ENCODE measurements at places on chromosomes 2 and 18.
A peak's percentile ranks its signal among the peaks of the same experiment; 100 is the strongest.

- DNase-seq, result no peak
These were observed 119.0 kb upstream of the TMEFF2 start for GRCh38 chr2:192313773-192314172.

DNA sequence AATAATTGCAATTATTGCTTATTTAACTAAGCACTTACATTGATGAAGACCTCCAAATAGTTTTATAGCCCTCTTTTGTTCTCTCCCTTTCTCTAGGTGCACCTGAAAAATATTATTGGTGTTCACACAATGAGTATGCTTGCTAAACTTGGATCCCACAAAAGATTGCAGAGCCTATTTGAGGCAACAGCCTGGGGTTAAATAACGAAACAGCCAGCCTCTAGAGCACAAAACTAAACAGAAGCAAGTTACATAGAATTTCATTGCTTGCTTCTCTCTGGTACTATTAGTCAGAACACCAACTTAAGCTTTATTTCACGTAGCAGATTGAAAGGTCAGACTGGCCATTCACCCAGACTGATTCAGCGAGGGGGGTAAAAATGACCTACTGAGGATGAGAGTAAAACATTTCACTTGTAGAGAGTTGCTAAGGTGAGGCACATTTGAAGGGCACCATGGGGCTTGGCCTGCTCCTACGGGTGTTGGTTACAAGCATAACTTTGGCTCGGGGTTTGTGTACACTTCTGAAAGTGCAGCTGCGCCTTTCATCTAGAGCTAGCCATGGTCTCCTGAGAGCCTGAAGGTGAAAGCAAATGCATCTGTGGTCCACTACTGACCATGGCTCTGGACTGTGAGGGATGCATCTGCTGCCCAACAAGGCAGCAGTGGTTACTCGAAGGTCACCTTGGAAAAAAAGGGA lies 225.1 kb upstream of the LRRTM1 start:
- no peak for DNase-seq

GRCh38 chr2:148742373-148742772 lies 97.8 kb downstream of the EPC2 start:
- DNase-seq, result no peak

- DNase-seq, result no peak
These were observed 161.7 kb downstream of the FHOD3 start for GRCh38 chr18:36459203-36459602.

GRCh38 chr2:217753460-217754200 lies 249.2 kb downstream of the TNS1 start:
- no peak for DNase-seq

DNA sequence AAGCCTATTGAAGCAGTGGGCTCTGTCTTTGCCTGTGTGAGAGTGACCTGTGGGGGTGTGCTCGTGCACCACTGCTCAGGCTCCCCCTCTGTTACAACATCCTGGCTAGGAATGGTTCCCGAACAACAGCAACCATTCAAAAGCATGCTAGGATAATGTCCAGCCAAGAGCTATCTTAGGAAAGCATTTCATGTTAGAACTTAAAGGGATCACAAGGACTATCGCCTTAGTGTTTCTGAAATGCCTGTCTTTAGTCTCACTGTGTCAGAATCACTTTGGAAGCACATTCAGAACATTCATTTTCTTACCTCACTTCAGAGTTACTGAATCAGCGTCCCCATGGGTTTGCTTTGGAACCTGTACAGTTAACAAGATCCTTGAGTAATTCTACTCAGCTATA lies 134.9 kb upstream of the DSEL start:
- DNase-seq, result peak; percentile 26

DNA sequence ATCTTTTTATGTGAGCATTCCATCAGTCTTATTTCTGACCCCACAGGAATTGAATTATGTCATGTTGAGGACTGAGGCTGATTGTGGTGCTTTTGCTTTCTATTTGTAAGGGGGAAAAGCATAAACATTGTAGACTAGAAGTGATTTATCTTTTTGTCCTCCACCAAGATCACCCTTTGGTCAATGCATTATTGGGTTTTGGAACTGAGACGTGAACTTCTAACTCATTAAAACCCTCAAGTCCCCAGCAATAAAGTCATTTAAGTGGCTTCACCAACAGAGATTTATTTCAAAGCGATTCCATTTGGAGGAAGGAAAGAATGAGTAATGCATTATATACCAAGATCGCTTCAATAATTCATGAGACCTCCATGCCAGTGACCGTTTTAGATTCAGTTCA lies 75.5 kb upstream of the TXNDC2 start:
- DNase-seq, result no peak

GRCh38 chr18:26575865-26576217 lies 27.5 kb upstream of the KCTD1 start:
- DNase-seq, result no peak

DNA sequence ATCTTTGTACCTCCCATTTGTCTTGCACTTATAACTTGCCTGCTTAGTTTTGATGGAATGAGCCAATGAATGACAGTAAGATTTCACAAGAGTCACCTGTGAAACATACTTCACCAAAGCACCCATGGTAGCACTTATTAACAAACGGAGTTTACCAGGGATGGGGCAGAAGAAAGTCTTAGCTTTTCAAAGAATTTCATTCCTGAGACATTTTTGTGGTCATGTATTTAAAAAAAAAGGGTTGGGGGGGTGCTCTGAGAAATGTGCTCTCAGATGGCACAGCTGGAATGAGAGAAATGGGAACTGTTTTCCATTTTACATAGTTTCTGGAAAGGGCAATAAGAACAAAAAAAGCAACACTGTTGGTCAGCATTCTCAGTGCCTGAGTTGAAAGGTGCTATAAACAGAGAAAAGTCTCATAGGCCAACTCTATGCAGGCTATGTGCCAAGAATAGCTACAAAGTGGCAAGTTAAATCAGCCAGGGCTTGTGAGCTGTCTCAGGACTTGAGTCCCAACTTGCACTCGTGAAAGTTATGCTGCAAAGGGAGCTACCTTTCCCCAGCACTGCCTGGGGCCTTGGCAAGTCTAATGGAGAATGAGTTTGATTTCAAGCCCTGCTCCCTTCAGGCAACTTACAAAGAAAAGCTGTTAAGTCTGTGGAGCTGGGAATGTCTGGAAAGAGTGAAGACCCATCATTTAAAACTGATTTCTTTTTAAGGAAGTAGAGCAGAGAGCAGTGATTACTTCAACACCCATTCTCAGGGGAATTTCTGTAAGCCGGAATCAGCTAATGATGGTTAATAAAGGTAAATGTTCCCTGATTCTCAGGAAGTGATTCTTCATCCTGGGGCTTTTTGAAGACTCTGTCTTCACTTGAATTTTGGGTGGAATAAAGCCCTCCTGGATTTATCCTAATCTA lies 170.6 kb downstream of the SLC8A1 start:
- DNase-seq, result peak; percentile 45
